ENCODE measurements at places on chromosomes 12 and 14. TPM values are rescaled to one million over a fixed set of nuclear protein-coding genes. Genes with fewer than 3 reads are reported as not detected.

- no peaks in the 10 kb centered on the region for H3K4me1 ChIP-seq
- no peaks in the 10 kb centered on the region for H3K36me3 ChIP-seq
- H3K27me3 ChIP-seq = no peaks in the 10 kb centered on the region
- H3K27ac ChIP-seq = no peak overlapping the region
Measured at GRCh38 chr14:30748343-30748742, 126.0 kb upstream of the COCH start.

The CEP128 gene
- total RNA-seq = 1.4 TPM

DNA sequence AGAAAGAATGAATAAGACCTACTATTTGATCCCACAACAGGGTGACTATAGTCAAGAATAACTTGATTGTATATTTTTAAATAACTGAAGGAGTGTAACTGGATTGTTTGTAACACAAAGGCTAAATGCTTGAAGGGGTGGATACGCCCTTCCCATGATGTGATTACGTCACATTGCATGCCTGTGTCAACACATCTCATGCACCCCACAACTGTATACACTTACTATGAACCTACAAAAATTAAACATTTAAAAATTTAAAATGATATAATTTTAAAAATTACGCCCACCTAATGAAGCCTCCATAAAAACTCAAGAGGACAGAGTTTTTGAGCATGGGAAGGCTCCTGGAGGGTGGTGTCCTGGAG is 94.5 kb downstream of the SCARB1 start:
- peaks cover 34% of the 10 kb centered on the region for H3K4me1 ChIP-seq
- no peaks in the 10 kb centered on the region for H3K27me3 ChIP-seq
- no peaks in the 10 kb centered on the region for H3K36me3 ChIP-seq
- DNase-seq = no peak
- H3K4me3 ChIP-seq = no peak overlapping the region

- peak overlapping the region; percentile 77 for H3K4me3 ChIP-seq
- DNase-seq = no peak
- peak overlapping the region; percentile 85 for H3K27ac ChIP-seq
- no peaks in the 10 kb centered on the region for H3K36me3 ChIP-seq
- peaks cover 15% of the 10 kb centered on the region for H3K4me1 ChIP-seq
Measured at GRCh38 chr12:89349814-89350213, 2.5 kb downstream of the DUSP6 start.

DNA sequence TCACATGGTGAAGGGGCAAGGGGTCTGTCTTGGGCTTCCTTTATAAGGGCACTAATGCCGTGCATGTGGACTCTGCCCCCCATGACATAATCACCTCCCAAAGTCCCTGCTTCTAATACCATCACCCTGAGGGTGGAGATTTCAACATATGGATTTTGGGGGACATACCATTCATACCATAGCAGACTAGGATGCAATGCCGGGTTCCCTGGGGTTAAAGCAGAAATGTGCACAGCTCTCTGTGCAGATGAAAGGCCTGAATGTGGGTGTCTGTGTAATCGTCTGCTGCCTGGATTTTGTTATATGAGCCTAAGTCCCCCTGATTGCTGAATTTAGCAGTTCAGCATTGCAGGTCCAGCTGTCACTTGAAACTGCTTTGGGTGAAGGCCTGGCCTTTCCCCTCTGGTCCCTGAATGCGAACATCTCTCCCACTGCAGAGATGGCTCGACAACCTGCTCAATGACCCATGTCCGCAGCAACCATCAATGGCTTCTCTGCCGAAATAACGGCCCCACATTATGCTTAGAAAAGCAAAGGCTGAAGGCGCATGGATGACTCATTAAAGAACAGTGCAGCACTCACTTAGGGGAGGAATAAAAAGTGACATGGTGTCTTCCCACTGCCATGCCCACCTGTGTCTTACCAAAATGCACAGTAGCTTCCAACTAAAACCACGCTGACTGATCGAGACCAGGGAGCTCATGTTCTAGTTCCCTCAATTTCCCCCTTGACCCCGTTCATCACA is 286.3 kb downstream of the DPF3 start:
- H3K4me3 ChIP-seq = no peak overlapping the region
- H3K27ac ChIP-seq = no peak overlapping the region
- H3K36me3 ChIP-seq = no peaks in the 10 kb centered on the region
- H3K4me1 ChIP-seq = peaks cover 18% of the 10 kb centered on the region

The IAPP gene
- not detected for total RNA-seq

- H3K36me3 ChIP-seq = no peaks in the 10 kb centered on the region
- no peaks in the 10 kb centered on the region for H3K4me1 ChIP-seq
- no peak overlapping the region for H3K4me3 ChIP-seq
- DNase-seq = no peak
Measured at GRCh38 chr14:95886366-95887056, 9.9 kb downstream of the TUNAR start.

The PRORP gene
- total RNA-seq = 15.1 TPM

DNA sequence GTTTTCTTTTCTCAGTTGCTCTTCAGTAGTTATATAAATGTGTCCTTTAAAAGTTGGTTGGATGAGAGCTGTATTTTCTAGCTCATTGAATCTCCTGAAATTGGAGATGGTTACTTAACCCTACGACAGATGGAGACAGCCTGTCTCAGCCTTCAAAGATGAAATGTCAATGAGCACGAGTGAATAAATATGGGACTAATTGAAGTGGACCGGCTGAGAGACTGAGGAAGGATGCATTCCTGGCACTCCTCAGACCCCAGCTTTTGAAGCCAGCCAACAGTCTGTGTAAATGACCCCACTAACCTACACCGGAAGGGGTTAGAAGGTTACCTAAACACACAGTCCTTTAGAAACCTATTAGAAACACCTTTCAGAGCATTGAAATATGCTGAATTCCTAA is 46.6 kb downstream of the PDZRN4 start:
- H3K27me3 ChIP-seq = no peaks in the 10 kb centered on the region
- no peaks in the 10 kb centered on the region for H3K4me1 ChIP-seq
- DNase-seq = no peak
- no peaks in the 10 kb centered on the region for H3K36me3 ChIP-seq

GRCh38 chr12:109735825-109736551 is 22.4 kb downstream of the FAM222A start:
- H3K27ac ChIP-seq = no peak overlapping the region
- no peaks in the 10 kb centered on the region for H3K36me3 ChIP-seq
- no peak overlapping the region for H3K4me3 ChIP-seq
- peak; percentile 1 for DNase-seq

The TTC7B gene
- total RNA-seq = 97.0 TPM

All from psoas muscle (tissue), 8 donors.